Hepatic stellate cell (primary cell): ENCODE measurements at places on chromosomes 3 and 15.

DNA sequence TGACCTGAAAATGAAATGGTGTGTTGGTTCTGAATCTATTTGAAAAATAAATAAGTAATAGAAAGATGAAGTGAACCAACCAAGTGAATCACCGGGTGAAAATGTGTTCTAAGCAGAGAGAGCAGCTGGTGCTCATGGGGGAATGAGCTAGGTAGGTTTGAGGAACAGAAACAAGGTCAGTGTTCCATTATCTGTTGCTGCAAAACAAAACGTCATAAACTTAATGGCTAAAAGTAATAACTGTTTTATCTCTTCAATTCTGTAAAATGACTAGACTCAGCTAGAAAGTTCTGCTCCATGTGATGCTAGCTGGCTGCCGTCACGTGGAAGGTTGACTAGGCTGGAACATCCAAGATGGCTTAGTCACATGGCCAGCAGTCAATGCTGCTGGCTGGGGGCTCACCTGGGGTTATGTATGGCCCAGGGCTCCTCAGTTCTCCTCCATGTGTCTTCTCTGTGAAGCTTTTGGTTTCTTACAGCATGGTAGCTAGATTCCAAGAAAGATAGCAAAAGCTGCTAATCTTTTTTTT, 13.3 kb upstream of the SH3BP5 start:
- DNase-seq, result no peak

DNA sequence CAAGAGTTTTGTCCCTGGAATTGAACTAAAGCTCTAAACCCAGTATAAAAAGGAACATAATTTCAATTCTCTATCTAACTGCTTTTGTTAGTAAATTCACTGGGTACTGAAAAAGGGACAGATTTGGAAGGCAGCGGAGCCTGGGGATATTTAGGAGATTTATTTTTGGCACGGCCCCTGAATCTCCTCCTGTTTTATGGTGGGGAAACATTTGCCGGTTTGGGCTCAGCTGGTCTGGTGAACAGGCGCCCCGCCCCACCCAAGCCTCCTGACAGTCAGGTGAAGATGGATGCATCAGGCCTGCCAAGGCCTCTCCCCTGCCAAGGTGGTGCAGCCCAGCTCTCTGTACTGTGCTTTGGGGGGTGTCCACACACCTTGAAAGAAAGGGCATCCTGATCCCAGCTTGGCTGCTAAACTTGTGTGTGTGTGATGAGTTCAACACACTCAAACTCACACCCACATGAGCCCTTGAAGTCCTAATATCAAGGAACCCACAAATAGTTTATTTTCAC, 46.3 kb downstream of the EBLN2 start:
- DNase-seq, result no peak

DNA sequence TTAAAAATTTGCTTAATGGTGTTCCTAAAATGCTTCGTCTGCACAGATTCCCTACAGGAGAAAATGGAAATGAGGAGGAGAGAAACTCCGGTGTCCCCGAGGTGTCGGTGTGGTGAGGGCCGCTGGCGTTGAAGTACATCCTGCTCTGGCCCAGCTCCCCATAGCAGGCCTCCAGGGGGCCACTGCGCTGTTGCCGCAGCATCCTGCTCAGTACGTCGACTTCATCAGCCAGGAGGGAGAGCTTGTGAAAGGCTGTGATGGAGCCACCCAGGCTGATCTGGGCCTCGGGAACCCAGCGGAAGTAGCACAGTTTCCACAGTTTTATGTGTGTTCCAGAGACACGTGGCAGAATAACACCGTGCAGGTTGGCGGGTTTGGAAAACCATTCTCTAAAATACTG, 37.8 kb downstream of the FAN1 start:
- no peak for DNase-seq

GRCh38 chr15:86865920-86866319, 786.2 kb downstream of the AGBL1 start:
- DNase-seq, result peak; percentile 9

- DNase-seq, result no peak
Measured at GRCh38 chr3:100913870-100914648, 79.2 kb downstream of the ABI3BP start.

DNA sequence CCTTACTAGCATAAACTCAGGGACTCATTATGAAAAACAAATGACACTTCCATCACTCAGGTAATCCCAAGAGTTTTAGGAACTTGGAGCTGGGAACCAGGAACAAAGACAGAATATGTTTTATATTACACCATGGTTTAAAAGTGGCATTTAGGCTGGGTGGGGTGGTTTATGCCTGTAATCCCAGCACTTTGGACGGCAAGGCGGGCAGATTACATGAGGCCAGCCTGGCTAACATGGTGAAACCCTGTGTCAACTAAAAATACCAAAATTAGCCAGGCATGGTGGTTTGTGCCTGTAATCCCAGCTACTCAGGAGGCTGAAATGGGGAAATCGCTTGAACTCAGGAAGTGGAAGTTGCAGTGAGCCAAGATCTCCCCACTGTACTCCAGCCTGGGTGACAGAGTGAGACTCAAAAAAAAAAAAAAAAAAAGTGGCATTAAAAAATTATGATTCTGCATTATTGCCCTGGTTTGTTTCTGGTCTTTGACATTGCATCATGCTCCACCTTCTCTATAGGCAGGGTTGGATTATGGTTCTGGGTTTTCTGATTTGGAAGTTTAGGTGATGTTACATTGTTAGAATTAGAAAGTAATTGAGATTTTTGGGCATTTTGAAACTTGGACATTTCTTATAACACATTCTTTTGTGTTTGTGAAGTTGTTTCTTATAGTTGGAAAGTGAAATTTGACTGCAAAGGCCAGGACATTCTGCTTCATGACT, 19.0 kb downstream of the SQOR start:
- no peak for DNase-seq

- peak; percentile 40 for DNase-seq
Measured at GRCh38 chr3:159884661-159885402, 103.8 kb upstream of the IL12A start.

GRCh38 chr3:72482589-72483321, 365.5 kb downstream of the SHQ1 start:
- peak; percentile 46 for DNase-seq

DNA sequence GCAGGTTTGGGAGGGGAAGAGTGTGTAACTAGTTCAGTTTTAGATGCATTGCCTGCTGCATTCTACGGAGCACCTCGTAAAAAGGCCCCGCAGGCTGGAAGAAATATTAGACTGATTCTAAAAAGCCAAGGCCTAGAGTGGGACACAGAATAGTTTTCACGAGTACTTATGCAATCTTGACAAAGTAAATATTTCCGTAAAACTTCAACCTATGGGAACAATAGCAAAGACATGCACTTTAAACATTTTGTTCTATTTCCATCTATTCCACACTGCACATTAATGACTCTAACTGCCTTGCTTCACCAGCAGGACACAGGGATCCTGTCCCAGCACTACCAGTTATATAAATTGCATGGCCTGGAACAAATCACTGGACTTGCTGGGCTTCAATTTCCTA, 260.0 kb downstream of the FOXP1 start:
- DNase-seq, result no peak

DNA sequence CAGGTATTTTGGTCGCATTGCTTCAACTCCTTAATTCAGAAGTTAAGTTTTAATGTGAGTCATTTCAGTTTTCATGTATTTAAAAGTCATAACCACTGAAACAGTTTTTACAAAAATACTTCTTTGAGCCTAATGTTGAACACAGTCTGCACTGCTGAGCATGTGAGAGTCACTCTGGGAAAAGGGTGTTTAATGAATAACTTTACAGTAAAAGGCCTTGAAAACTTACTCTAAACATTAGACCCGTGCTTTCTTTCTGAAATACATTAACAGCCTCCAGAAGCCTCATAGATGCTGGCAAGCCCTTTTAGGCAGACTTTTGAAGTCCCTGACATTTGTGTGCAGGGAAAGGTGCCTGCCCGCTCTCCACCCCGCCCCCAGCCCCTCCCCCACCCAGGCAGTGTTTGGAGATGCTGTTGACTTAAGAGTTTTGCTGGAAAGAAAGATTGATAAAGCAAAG, 68.9 kb upstream of the NR2F2 start:
- no peak for DNase-seq

DNA sequence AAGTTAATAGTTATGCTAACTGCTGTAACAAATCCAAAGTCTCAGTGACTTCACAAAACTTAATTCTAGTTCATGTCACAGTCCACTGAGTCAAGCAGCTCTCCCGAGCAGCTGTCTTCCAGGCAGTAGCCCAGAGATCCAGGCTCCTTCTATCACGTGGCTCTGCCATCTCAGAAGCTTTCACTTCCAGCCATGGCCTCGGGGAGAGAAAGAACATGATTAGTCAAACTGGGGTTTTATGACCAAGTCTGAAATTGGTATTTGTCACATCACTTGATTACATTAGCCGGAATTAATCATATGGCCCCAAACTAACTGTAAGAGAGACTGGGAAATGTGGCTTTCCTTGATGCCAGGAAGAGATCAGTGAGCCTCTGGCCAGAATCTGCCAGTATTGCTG, 70.2 kb upstream of the DGKG start:
- peak; percentile 31 for DNase-seq

GRCh38 chr3:184691397-184692231, 20.2 kb downstream of the MAGEF1 start:
- DNase-seq, result no peak

DNA sequence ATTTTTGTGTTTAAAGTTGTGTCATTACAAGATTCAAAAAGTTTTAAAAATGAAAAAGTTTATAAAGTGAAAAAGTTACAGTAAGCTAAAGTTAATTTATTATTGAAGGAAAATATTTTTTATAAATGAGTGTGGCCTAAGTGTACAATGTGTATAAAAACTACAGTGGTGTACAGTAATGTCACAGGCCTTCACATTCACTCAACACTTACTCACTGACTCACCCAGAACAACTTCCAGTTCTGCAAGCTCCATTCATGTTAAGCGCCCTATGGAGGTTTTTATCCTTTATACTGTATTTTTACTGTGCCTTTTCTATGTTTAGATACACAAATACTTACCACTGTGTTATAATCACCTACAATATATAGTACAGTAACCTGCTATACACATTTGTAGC, 76.3 kb downstream of the DTWD1 start:
- no peak for DNase-seq

DNA sequence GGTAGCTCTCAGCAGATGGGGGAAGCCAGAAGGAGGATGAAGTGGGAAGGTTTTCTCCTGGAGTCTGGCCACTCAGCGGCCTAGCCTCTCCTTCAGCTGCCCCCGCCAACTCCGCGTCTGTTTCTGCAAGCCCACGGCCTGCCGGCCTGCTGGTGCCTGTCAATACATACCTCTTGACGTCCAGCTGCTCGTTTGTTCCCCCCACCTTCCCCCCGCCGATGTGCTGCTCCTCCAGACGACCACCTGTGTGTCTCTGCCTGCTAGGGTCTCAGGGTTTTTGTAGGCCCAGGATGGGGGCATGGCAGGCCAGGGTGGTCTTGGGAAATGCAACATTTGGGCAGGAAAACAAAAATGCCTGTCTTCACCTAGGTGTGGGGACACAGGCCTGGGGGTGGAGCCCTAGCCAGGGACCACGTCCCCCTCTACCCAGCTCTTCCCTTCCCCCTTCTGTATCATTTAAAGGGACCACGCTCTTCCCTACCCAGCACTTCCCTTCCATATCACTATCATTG, 137.8 kb downstream of the ALCAM start:
- DNase-seq, result no peak

GRCh38 chr3:12302564-12302963, 13.7 kb downstream of the PPARG start:
- DNase-seq, result no peak

DNA sequence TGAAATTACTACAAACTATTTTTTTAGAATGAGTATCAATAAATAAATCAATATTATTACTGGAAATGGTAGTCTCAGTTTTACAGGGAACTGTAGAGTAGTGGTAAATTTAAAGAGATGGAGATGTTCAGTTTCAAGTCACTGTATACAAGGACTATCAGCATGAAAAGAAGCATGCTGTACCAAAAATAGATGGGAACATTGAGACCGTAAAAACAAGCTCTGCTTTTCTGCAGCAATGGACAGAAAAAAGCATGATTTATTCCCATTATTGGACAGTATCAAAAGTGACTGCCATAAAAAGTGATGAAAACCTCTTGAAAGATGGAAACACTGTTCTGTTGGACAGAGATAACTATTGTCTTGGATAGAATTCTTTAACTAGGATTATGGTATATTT, 187.2 kb downstream of the EPHA6 start:
- no peak for DNase-seq

DNA sequence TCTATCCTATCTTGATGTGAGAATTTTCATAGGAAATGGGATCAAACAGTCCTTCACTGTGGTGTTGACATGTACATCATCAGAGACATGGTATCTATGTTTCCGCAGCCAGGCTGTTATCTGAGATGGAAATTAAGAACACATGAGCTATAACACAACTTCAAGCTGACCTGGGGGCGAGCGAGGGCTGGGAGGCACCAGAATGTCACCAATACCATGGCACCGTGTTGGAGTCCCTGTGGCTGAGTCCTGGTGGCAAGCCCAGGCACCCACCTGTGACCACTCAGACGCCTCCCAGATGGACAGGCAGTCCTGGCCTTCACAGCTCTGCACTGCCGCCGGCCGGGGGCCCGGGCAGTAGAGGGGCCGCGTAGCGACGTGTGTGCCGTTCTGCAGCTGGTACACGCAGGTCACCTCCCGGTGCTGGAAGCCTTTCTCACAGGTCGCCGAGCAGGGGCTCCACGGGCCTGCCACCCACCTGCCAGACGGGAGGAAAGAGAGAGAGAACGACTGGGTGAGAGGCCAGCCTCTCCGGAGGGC, 263.9 kb upstream of the LYSMD4 start:
- no peak for DNase-seq

GRCh38 chr3:27287052-27287451, 82.1 kb downstream of the NEK10 start:
- DNase-seq, result no peak
